Stimulated activated CD8-positive, alpha-beta memory T cell treated with anti-CD3 and anti-CD28 coated beads, Interleukin-2, amount 100 ng/mL, for 48 hours (primary cell): ENCODE measurements at places on chromosomes 2 and 18.

DNA sequence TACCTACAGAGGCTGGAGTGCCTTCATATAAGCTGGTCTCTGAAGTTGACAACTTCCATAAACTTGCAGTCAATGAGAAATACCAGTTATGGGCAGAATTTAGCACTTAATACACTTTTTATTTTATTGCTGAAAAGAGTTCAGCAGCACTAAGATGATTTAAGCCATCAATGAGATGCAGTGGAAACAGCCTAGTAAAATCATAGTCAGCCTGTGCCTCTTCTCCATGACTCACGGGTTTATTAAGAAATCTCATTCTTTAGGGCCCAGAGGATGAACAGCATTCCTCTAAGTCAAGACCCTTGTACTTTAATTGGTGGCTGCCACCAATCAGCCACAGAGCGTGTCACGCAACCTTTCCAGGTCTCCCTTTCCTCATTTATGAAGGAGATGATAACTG, 1357.9 kb upstream of the CELF4 start:
- no peak for DNase-seq

GRCh38 chr2:12296915-12297314, 419.8 kb upstream of the TRIB2 start:
- no peak for DNase-seq

DNA sequence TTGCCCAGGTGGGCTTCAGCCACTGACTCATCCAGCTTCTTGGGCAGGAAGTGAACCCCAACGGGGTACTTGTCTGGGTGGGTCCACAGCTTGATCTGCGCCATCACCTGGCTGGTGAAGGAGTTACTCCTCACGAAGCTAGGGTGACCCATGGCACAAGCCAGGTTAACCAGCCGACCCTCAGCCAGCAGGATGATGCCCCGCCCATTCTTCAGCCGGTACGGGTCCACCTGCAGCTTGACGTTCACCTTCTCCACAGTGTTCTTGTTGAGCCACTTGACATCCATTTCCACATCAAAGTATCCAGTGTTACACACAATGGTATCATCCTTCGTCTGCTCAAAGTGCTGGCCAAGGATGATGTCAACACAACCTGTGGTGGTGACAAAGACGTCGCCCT, 121.3 kb upstream of the NXPH2 start:
- no peak for DNase-seq

DNA sequence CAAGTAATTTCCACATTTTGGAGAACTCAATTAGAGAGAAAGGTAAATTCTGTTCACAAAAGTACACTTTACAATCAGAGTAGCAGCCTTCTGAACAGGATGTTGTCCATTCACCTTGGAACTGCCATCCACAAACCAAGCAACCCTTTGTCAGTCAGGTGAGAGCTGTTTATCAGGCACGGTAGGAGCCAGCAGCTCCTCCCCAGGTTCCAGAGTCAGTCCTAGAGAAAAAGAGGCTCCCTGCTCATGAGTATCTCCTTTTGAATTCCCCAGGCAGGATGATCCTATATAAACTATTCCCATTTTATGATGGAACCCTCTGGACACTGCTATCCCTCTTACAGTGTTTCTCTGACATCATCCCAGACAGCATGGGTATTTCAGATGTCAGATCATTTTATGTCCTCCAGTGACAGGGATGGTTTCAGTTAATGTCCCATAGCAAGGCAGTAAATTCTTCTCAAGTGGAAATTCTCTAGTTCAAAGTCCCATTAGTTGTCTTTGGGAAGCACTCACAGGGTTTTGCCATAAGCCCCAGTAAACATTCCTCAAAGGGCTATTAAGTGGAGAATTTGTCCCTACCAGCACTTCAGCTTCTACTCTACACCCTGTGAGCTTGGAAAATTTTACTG, 34.5 kb upstream of the CSRNP3 start:
- DNase-seq, result no peak
